ENCODE measurements at places on chromosomes 7 and 10.

DNA sequence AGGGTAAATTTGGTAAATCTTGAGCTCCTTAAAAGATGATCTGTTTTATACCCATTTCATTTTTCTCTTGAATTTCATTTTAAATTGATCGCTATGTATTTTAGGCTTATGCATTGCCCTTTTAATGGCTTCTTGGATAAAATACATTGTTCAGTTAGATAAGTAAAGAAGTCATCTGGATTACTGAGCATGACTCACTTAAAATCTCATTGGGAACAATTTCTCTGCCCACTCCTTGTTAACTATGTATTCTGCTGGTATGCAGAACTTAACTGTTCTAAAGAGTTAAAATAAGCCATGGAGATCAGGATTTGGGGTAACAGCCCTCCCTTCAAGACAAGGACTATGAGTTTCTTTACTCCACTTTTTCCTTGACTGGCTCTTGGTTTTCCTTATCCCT is 134.2 kb downstream of the SND1 start:
- DNase-seq, result no peak

- DNase-seq, result no peak
Measured at GRCh38 chr7:149719050-149719899, 54.1 kb downstream of the ZNF467 start.

DNA sequence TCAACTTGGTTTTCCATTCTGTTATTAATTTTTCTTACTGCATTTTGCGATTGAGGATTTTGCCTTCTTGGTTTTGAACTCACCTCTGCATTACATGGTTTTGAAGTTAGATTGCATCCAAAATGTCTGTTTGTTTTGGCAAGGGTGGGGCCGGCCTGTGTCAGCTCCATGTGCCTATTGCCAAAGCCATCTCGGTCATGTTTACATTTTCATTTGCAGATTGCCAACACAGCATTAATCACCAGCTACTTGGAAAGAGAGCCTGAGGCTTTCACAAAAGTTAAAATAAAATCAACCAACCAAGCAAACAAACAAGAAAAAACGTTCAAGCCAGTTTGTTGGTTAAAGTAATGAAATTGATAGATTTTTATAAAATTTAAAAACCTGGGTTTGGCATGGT is 695.8 kb downstream of the TYW1 start:
- no peak for DNase-seq

GRCh38 chr7:1848013-1848640 is 178.1 kb downstream of the ELFN1 start:
- no peak for DNase-seq

DNA sequence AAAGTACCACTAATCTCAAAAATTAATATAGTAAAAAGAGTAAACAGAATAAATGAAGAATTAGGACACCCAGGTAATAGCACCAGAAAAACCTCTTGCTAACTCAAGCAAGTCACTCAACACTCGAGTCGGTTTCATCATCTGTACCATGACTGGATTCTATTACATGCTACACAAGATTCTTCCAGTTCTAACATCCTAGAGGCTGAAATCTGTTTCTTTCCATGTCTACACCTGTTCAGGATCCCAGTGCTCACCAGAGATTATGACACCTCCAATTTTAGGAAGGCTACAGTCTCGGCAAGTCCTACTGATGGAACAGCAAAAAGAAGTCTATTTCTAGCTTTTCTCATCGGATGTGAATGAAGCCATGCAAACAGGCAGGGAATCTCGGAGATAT is 95.3 kb upstream of the ANK3 start:
- DNase-seq, result no peak

DNA sequence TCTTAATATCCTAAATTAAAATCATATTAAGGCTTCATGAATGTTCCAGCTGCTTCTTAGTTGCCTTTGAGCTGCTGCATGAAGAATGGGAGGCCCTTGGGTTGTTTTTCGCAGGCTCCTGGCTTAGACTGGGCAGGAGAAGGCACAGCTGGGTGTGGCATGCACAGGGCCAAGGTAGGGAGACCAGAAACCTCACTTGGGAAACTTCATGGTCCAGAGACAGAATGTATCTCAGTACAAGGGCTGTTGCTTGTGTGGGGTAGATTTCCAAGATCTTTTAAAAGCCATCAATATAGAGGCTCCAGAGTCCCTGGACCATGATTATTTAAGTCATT is 49.9 kb downstream of the BUB3 start:
- DNase-seq, result no peak

DNA sequence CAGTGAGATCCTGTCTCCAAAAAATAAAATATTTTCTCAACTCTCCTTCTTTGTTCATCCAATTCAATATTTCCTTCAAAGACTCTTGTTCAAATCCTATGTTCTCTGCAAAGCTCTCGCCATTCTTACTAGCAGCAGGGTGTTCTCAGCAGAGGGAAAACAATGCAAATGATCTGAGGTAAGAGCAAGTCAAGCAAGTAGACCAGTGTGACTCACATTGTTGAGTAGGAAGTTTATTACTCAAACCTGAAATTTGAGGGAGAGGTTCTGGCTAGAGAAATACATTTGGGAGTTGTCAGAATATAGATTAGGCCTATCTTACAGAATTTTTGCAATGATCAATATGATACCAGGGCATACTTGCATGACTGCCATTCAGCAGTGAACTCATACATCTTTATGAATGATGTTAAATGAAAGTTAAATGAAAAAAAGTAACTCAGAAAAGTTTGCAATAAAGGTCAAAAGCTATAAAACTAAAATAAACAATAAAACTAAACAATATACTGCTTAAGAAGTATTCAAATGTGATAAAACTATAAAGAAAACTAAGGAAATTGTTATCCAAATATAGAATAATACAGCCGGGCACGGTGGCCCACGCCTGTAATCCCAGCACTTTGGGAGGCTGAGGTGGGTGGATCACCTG is 5.8 kb downstream of the IDE start:
- no peak for DNase-seq

DNA sequence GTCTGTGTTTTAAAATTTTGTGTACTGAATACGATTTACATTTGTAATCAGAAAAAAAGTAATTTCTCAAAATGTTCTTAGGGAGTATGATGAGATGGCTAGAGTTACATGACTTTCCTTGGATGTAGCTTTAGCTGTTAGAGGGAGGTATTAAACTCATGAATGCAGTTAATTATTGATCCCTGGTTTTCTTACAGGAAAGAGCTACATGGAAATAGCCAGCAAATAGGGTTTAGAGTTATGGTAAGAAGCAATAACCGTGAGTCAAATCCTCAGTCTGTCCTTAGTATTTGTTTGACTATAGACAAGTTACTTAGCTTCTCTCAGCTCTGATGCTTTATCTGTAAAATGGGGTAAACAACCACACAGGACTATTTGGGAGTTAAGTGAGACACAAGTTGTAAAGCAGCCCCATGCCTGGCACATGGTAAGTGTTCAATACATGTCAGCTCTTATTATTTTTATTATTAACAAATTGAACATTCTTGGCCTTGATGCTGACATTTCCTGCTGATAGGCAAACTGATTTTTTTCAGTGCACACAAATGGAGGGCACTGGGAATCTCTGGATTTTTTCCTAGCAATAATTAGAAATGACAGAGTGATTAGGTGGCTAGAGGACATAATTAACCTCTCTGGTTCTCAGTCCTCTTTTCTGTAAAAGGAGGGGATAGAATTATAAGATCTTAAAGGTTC is 204.5 kb upstream of the PHYHIPL start:
- DNase-seq, result no peak

DNA sequence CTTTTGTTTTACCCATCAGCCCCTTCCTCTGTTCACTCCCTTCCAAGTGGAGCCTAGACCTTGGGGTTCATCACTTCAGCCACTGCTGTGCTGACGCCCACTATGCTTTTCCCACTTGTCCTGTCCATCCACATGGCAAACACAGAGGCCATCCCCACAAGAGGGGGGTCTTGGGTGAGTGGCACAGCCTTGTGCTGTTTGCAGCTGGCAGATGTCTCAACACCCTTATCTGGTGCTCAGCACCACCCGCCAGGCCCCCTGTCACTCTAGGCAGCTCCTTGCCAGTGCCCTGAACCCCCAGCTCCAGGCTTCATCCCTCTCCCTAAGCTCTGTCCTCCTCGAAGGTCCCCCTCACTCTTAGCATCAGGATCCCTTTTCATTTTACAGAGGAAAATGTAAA is 13.1 kb downstream of the BLVRA start:
- DNase-seq, result no peak

- DNase-seq, result no peak
Measured at GRCh38 chr10:69412232-69412790, 4.4 kb downstream of the TACR2 start.

- DNase-seq, result no peak
Measured at GRCh38 chr10:93678805-93679587, 23.4 kb downstream of the FRA10AC1 start.

DNA sequence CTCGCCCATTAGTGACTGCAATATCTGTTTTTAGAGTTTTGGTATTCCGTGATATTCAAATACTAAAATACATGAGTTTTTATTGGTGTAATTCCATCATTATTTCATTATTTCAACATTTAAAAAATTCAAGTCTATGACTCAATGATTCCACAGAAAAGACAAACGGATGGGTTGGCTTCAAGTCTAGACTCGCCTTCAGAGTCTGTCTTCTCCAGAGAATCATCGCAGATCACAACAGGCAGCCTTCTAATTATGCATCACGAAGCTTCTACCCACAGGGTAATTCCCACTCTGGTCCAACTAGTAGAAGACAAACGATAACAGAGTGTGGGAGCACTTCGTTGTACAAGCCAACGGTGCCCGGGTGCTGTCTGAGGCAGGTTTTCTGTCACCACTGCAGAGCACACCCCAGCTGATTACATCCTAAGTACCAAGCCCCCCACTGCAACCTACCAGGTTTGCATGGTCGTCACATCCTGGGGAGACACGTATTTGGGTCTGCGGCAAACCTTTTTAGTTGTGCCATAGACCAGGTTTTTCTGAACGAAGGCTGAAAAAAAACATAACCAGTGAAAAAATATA is 28.9 kb downstream of the PARP12 start:
- no peak for DNase-seq

DNA sequence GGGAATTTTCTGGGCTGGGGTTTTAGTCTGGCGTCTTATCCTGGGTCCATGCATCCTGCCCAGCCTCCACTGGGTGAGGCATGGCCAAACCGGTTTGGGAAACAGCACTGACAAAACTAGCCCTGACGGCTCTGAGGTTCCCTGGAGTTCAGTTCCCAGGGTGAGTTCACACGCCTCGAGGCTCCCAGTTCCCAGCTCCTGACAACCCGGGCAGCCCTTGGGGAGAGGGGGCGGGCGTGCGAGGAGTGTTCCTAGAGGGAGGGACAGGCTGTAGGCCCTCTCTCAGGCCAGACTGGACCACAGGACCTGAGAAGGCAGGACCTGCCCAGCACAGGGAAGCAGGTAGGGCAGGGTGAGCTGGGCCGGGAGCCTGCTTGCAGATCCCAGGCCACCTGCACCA is 82.3 kb upstream of the PPIF start:
- DNase-seq, result no peak

DNA sequence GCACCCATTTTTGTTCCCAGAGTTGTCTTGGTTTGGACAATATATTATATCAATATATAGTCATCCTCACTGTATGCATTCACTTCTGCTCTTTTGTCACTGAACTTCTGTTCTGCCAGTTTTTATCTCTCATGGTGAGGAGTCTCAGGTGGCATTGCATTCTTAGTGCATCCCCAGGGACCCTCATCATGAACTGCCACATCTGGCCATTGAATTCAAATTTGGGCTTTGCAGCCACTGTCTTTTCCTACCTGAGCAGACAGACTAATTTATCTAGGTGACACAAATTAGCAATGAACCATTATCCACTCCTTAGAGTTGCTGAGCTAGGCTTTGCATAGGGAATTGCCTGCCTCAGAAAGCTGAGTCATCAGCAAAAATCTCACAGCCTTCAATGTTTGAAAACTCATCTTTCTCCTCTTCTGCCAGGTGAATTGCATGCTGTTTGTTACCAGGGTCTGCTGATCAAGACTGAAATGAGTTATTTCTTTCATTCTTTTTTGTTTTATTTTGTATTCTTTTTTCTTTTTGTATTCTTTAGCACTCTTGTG is 316.8 kb upstream of the MTPN start:
- no peak for DNase-seq

DNA sequence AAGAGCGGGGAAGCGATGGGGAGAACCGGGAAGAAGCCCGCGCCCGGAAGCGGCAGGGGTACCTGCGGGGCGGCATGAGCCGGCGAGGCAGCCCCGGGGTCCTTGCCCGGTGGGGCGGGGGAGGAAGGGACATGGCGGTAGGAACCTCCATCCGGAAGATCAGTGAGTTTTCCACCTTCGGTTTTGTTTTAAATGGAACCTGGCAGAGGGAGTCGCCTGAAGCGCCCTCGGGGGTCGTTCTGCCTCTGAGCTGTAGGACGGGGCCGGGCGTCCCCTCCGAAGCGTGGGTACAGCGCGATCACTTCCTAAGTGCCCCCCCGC is 471 bp downstream of the PFKP start:
- DNase-seq, result no peak

DNA sequence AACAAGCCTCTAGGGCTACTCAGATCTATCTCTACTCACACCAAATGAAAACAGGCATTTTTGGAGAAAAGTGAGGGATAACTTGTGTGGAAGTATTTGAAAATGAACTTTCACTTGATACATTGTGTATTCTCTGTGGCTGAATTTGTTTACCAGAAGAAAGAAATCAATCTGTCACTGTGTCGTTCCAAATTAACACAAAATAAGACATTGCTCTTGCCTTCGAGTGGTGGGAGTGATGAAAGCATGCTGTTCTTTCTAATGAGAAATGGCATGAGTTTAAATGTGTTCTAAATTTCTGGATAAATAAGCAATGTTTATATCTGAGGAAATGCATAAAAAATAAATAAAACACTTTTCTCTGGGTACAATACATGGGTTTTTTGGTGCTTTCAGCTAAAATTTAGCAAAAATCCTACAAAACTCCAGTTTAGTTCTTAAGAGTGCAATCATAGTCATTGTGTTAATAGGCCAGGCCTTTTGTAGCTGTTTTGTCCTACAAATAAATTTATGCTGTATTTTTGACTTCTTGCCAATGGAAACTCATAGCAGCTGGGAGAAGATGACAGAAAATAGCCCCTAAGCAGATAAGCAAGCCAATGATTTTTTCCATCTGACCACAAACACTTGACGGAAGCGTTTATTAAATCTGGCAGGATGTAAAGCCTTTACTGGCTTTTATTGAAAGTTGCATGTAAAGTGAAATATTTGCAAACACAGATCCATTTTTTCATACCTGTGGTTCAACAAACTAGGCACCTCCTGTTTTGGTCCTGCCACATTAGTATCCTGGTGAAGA is 1064.1 kb upstream of the GHITM start:
- no peak for DNase-seq

- no peak for DNase-seq
Measured at GRCh38 chr10:51718804-51719291, 19.5 kb upstream of the CSTF2T start.

GRCh38 chr10:90447831-90448230 is 410.0 kb downstream of the HTR7 start:
- no peak for DNase-seq

- DNase-seq, result no peak
Measured at GRCh38 chr7:14191686-14192098, 202.2 kb upstream of the ETV1 start.

Data from stimulated activated CD4-positive, alpha-beta T cell treated with anti-CD3 and anti-CD28 coated beads, Interleukin-15, amount 100 ng/mL, for 1 hour (primary cell).